Bronchial epithelial cell (primary cell): ENCODE measurements at places on chromosomes 6 and 20.
A peak's percentile ranks its signal among the peaks of the same experiment; 100 is the strongest.

DNA sequence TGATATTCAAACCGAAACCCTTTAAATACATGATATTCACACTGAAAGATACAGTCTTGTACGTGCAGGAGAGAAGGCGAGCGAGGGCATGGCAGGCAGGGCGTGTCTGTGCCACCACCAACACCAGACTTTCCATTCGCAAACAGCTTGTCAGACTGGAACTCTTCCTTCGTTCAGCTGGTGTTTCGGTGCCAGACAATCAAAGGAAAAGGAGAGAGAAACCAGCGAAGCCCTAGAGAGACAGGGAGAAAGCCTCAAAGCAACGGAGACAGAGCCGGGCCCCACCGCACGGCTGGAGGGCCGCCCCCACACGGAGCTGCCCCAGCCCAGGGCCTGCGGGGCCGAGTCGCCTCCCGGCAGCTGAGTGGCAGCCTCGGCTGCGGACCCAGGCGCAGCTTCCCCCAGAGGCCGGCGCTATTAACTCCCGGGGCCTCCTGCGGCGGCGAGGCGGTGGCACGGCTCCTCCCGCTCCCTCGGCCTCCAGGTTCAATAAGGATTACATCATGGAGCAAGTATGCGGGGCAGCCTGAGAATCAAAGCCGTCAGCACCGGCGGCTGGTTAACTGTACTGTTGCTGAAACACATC, 32.1 kb upstream of the NR2E1 start:
- peak; percentile 76 for DNase-seq

DNA sequence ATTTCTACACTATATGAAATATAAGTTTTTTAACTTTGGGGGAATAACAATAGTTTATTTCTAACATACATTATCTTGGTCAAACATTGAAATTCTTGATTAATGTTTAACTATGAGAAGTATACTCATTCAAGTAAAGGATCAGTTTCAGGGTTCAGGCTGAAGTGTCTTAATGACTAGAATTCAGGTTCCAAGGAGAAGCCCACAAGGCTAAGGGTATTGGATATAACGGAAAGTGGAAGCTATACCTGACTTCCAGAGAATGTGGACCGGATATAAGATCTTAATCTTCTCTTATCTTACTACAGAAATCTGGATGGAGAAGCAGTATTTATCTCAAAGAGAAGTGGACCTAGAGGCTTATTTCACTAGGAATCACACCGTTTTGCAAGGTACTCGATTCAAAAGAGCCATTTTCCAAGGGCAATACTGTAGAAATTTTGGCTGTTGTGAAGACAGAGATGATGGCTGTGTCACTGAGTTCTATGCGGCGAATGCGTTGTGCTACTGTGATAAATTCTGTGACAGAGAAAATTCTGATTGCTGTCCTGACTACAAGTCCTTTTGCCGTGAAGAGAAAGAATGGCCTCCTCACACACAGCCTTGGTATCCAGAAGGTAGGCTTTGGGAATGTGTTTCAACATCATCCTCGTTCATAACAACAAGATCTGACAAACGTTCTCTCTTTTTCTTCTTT, at the start of gene TINAG:
TINAG (plus strand) TSS at position 153 of the 697 bp plus-strand sequence; CDS start at position 263, 110 bp downstream.
- DNase-seq, result no peak

DNA sequence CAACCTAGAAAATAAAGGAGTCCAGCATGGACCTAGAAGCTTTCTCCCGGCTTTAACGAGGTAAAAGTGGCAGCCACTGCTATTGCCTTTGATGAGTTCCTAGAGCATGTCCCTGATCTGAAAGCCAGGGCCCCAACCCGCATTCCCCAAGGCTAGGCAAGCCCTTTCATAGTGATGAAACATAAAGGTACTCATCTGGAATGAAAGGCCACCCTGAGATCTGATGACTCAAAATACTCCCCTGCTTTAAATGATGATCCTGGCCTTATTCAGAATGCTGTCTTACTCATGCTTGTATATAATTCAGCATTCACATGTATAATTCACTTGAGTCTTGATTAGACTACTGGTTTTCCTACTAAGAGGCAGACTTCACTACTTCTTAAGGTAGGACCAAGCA, 21.3 kb downstream of the TTPAL start:
- DNase-seq, result peak; percentile 98

- no peak for DNase-seq
Observed at GRCh38 chr6:85401186-85402021, 48.5 kb upstream of the NT5E start.

DNA sequence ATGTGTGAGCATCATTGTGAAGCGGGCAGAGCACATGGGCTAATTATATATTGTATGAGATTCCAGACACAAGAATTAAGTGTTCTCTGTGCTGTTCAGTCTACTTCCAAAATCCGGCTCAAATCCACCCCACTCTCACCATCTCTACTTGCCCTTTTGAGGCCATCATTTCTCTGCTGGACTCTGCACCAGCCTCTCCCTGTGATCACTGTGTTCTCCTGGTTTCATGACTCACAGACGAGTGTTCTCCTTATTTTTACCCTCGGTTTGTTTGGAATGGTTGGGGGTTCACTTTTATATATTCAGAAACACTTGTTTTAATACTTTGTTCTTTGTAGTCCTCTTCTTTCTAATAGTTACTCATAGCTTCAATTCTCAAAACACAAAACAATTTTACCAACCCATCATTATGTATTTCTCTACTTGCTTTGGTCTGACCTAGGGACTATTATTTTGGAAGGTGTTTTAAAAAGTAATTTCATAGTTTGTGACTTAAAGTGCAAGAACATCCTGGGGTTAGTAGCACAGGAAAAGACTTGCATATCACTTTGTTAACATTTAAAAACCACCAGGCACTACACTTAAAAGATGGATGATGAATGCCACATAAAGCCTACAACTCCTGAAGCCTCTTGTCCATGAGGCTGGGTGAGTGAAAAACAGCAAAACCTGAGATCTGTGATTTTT, 82.7 kb downstream of the UST start:
- DNase-seq, result no peak

DNA sequence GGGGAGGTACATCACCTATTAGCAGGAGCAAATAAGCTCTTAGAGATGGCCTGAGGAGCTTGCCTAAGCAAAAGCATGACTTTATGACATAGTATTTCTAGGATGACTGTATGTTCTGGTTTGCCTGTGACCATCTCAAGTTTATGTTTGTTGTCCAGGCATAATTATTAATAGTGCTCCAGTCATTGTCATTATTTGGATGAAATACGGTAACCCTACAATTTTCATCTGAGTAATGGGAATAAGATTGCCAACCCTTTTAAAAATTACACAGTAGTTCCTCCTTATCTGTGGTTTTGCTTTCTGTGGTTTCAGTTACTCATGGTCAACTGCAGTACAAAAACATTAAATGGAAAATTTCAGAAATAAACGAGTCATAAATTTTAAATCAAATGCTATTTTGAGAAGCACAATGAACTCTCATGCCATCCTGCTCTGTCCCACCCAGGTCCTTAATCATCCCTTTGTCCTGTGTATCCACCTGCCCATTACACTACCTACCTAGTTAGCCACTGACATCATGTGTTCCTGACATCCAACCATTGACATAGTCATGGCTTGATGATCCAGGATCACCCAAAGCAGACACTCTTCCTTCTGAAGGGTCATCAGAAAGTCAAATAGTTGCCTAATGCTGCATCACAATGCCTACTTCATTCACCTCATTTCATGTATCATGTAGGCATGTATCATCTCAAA, 27.0 kb upstream of the TFB1M start:
- DNase-seq, result peak; percentile 15

GRCh38 chr6:166342349-166343149, at the start of gene SFT2D1:
Gene SFT2D1 (minus strand): TSS chr6:166342545. CDS start chr6:166342481, 64 bp downstream.
- peak; percentile 62 for DNase-seq

DNA sequence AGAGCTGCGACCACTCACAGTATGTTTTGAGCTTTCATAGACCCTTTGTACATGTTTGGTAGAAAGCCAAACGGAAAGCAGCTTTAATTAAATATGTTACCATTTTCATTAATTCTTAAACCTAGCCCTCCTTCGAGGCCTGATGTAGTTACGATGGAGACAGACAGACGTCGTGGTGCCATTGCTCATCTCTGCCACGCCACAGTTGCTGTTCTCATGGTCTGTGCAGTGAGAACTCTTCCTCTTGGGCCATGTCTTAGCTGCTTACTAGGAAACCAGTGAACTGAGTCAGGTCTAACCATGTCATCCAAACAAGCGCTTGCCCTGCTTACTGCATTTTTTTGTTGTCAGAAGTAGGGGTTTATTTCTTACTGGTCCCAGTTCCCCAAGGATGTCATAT, 62.8 kb downstream of the SNX9 start:
- DNase-seq, result no peak
